ENCODE measurements at places on chromosomes 12 and 14.

GRCh38 chr12:98725476-98726247 is 80.6 kb downstream of the APAF1 start:
- peak; percentile 16 for DNase-seq

GRCh38 chr14:94823556-94824341 is 53.8 kb upstream of the GSC start:
- no peak for DNase-seq

DNA sequence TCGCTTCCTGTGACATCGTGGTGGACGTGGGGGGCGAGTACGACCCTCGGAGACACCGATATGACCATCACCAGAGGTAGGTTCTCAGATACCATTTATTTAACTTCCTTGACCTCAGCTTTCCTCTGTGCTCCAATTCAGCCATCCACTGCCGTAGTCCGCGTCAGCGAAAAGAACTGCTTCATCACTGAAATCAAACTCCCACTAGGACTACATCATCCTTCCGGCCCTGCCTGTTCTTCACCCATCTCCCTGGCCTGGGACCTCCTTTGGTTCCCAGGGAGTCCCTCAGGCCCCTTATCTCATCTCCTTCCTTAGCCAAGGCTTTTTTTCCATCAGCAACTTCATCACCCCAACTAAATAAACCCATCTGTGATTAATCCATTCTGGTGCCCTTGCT is 692 bp downstream of the MYG1 start:
- no peak for DNase-seq

DNA sequence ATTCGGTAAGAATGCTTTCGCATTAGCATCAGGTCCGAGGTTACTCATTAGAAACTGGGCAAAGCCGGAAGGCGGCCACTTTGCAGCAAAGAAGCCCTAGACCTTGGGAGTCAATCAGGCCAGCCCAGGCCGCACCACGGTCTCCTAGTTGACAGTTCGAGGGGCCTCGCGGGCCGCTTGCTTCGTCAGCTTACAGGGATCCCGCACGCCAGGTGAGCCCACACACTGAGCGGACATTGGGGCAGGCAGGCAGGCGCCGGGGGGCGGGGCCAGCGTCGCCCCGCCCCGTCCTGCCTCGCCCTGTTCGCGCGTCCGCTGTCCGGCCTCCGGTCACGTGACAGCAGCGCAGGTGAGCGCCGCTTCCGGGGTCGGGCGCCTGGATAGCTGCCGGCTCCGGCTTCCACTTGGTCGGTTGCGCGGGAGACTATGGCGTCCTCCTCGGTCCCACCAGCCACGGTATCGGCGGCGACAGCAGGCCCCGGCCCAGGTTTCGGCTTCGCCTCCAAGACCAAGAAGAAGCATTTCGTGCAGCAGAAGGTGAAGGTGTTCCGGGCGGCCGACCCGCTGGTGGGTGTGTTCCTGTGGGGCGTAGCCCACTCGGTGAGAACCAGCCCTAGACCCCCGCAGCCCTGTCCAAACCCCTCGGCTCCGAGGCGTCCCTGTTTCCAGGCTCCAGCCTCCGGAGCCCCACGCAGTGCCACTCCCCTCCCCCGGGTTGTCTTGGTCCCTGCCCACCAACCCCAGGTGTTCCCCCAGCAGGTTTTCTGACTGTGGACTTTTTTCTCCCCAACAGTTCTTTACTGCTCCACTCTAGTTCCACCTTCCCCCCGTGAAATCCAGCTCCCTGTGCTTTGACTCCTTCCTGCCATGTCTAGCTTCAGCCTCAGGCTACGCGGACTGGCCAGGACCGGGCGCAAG is at the start of gene PIP4K2C:
PIP4K2C (plus strand) TSS at position 329 of the 918 bp plus-strand sequence; CDS start at position 427, 98 bp downstream.
- DNase-seq = peak; percentile 64

DNA sequence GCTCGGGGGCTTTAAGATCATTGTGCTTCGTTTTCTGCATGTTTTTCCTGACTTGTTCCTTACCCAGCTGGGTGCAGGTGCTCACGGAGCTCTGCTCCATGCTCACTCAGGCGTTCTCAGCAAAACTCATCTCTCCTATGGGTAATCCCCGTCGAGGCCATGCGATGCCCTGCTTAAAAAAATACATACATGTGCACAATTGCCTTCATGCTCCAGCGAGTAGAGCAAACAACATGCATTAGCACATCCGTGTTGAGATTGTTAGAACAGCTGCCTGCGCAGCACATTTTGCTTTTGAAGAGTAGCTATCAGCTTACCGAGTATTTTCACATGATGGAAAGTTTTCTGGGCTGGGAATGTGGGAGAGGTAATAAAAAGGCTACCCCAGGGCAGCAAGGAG is 16.2 kb downstream of the AACS start:
- no peak for DNase-seq
